ENCODE measurements at places on chromosomes 12 and 14. TPM values are rescaled to one million over a fixed set of nuclear protein-coding genes. Genes with fewer than 3 reads are reported as not detected.

GRCh38 chr12:110311903-110312302 is 30.9 kb downstream of the ATP2A2 start:
- no peaks in the 10 kb centered on the region for H3K4me1 ChIP-seq
- H3K27me3 ChIP-seq, result no peaks in the 10 kb centered on the region
- no peak overlapping the region for H3K4me3 ChIP-seq
- H3K27ac ChIP-seq, result no peak overlapping the region
- H3K36me3 ChIP-seq, result no peaks in the 10 kb centered on the region

- no peaks in the 10 kb centered on the region for H3K27me3 ChIP-seq
- no peaks in the 10 kb centered on the region for H3K36me3 ChIP-seq
- H3K27ac ChIP-seq, result no peak overlapping the region
- DNase-seq, result no peak
- H3K4me3 ChIP-seq, result no peak overlapping the region
These were observed 40.9 kb downstream of the PELI2 start for GRCh38 chr14:56159066-56159465.

- no peak overlapping the region for H3K27ac ChIP-seq
- H3K4me1 ChIP-seq, result no peaks in the 10 kb centered on the region
These were observed 33.7 kb downstream of the FLVCR2 start for GRCh38 chr14:75612157-75612556.

DNA sequence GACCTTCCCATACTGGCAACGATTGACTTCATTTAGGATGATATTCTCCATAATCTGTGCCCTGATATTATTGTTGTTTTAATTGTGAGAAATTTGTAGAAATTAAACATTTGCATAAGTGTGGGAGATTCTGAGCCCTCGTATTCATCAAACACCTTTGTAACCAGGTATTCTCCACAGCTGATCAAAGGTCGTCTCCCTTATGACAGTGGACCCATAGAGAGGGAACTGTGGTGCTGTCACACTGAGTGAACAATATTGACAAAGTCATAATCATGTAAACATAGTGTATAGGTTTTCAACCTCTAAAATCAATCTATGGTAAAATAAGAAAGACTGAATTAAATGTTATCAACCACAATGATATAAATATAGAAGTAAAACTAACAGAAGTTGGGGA is 14.9 kb upstream of the PLEKHG3 start:
- H3K27ac ChIP-seq, result no peak overlapping the region
- no peaks in the 10 kb centered on the region for H3K36me3 ChIP-seq
- H3K27me3 ChIP-seq, result no peaks in the 10 kb centered on the region
- no peak overlapping the region for H3K4me3 ChIP-seq
- DNase-seq, result no peak

DNA sequence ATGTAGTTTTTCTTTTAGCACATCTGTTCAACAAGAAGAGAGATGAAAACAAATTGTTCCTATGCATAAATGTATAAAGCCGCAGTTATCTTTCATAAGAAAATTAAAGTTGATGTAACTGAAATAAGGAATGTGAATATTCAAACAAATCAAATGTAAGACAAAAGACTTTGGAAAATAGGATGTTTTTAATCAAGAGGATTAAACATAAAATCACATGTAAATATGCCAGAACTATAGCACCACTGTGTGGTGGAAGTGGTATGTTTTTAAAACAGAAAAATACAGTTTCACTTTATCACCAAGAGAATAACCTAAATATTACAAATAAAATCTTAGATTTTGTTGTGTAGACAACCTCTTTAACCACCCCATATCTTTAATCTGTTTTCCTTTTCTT is 40.4 kb downstream of the CAPS2 start:
- no peak for DNase-seq
- no peak overlapping the region for H3K27ac ChIP-seq
- H3K4me3 ChIP-seq, result no peak overlapping the region
- H3K27me3 ChIP-seq, result no peaks in the 10 kb centered on the region
- H3K4me1 ChIP-seq, result no peaks in the 10 kb centered on the region
- no peaks in the 10 kb centered on the region for H3K36me3 ChIP-seq

- peaks cover 6% of the 10 kb centered on the region for H3K4me1 ChIP-seq
- H3K27ac ChIP-seq, result no peak overlapping the region
- no peak overlapping the region for H3K4me3 ChIP-seq
- H3K36me3 ChIP-seq, result no peaks in the 10 kb centered on the region
- DNase-seq, result no peak
- no peaks in the 10 kb centered on the region for H3K27me3 ChIP-seq
These were observed 88.1 kb downstream of the PAPOLA start for GRCh38 chr14:96590190-96590864.

TBX5 gene
- not detected for total RNA-seq

AKAP6 gene
- total RNA-seq, result 0.15 TPM

DNA sequence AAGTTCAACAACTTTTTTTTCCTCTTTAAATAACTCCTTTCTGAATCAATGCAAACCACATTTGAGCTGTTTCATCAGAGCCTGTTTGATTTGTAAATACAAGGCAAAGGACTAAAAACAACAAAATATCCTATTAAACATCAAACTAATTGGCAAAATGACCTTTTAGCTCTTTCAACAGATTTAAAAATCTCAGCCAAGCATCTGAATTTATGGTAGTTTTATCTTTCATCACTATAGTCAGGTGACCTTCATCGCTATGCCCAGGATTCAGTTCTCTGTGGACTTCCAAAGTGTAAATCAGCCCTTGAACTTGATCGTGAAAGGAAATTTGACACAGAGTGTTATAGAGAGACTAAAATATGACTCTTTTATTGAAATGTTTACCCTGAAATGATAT is 1554.5 kb upstream of the FLRT2 start:
- no peak overlapping the region for H3K27ac ChIP-seq
- H3K36me3 ChIP-seq, result no peaks in the 10 kb centered on the region
- DNase-seq, result no peak
- no peak overlapping the region for H3K4me3 ChIP-seq
- H3K4me1 ChIP-seq, result no peaks in the 10 kb centered on the region
- no peaks in the 10 kb centered on the region for H3K27me3 ChIP-seq

PCED1B gene
- total RNA-seq, result 94.3 TPM

GRCh38 chr14:96501217-96501739 is 904 bp upstream of the PAPOLA start:
- peak overlapping the region; percentile 87 for H3K4me3 ChIP-seq
- H3K4me1 ChIP-seq, result peaks cover 40% of the 10 kb centered on the region
- H3K27me3 ChIP-seq, result no peaks in the 10 kb centered on the region
- H3K27ac ChIP-seq, result peak overlapping the region; percentile 96
- H3K36me3 ChIP-seq, result no peaks in the 10 kb centered on the region

CLEC1B gene
- not detected for total RNA-seq

- no peaks in the 10 kb centered on the region for H3K36me3 ChIP-seq
- DNase-seq, result no peak
- no peak overlapping the region for H3K27ac ChIP-seq
- no peaks in the 10 kb centered on the region for H3K4me1 ChIP-seq
These were observed 124.5 kb upstream of the USP15 start for GRCh38 chr12:62135553-62136200.

ASPG gene
- not detected for total RNA-seq

SYNDIG1L gene
- total RNA-seq, result not detected

DNA sequence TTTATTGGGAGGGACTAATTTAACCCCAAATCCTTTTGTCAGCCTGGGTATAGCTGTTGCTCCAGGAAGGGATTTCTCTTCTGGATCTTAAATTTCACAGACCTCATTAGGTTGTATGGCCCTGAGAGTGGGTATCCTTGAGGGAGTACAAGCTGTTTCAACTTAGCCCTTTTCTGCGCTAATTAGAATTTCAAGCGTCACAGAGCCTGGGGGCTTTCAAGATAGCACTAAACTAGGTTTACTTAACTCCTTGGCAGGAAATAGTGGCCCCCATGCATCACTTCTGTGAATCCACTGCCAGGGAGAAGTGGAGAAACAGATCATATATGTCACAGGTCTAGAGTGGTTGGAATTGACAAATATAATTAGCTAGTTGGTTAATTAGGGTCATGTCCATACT is 5.9 kb upstream of the PDE1B start:
- H3K36me3 ChIP-seq, result peaks cover 18% of the 10 kb centered on the region
- H3K27me3 ChIP-seq, result no peaks in the 10 kb centered on the region
- no peak overlapping the region for H3K27ac ChIP-seq
- H3K4me1 ChIP-seq, result no peaks in the 10 kb centered on the region

DNA sequence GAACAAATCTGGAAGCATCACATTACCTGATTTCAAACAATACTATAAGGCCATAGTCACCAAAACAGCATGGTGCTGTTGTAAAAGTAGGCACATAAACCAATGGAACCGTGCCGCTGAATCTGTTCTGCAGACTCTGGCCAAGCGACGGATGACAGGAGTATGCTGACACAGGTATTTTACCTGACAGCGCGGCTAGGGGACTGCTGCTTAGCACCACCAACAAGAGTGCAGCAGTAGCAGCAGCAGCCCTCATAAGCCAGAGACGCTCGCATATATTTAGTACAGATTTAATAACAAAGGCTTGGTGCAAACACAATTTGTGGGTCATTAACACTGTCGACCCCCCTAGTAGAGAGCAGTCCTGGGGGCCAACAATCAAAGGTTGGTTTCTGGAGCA is 677.6 kb upstream of the LMO3 start:
- DNase-seq, result no peak
- H3K4me3 ChIP-seq, result no peak overlapping the region
- H3K27me3 ChIP-seq, result no peaks in the 10 kb centered on the region
- no peaks in the 10 kb centered on the region for H3K4me1 ChIP-seq

DNA sequence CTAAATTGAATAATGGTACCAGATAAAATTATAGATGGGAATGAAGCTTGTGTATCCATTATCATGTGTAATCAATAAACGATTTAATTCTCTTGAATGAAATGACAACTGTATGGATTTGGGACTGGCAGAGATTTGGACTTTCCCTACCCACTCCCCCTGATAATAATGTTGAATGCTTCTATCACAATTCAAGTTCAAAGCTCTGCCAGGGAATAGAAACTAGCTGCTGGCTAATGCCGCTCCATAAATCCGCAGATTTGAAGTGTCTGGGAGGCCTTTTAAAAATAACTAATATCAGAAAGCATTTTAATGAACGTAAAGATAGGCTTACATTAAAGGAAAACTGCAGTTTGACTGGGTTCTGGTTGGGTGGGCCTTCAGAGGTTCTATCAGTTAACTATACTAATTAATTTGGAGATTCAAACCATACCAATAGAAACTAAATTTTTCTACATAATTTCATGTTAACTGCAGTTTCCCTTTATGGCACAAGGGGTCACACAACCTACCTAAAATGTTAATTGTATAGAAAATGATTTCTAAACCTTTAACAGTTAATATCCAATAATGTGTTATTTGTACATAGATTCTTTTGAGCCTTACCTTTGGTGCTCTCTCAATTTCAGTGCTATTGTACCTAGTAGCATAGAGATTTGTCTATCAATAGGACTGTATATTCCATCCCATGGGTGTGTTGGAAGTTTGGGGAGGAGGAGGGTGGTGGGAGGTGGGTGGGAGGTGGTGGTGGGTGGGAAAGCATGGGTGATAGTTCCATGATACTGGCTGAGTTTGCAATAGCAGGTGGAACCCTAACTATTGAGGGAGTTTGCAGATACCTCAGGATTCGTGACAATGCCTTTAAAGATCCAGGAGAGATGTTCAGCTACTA is 4.9 kb downstream of the HNRNPA1 start:
- no peak overlapping the region for H3K4me3 ChIP-seq
- no peak for DNase-seq
- H3K4me1 ChIP-seq, result peaks cover 44% of the 10 kb centered on the region

GRCh38 chr12:29781705-29782266 is 2.0 kb downstream of the TMTC1 start:
- no peaks in the 10 kb centered on the region for H3K36me3 ChIP-seq
- no peaks in the 10 kb centered on the region for H3K4me1 ChIP-seq
- no peak for DNase-seq
- no peak overlapping the region for H3K27ac ChIP-seq
- no peak overlapping the region for H3K4me3 ChIP-seq

RNF31 gene
- total RNA-seq, result 96.7 TPM

DNA sequence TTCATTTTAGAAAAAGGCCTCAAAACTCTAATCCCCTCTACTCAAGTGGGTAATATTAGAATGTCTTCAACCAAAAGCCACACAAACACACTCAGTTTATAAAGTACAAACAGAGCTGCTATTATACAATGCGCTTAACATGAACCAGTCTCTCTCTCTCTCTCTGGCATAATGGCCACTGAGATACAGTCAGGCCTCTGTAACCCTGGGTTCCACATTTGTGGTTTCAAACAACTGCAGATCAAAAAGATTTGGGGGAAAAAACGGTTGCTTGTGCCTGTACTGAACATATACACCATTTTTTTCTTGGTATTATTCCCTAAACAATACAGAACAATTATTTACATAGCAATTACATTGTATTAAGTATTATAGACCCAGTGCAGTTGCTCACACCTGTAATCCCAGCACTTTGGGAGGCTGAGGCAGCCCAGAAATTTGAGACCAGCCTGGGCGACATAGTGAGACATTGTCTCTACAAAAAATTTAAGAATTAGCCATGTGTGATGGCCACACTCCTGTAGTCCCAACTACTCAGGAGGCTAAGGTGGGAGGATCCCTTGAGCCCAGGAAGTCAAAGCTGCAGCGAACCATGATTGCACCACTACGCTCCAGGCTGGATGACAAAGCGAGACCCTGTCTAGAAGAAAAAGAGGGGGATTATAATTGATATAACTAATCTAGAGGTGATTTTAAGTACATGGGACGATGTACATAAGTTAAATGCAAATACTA is 5.6 kb downstream of the SLC11A2 start:
- H3K4me1 ChIP-seq, result peaks cover 24% of the 10 kb centered on the region
- no peaks in the 10 kb centered on the region for H3K27me3 ChIP-seq
- no peaks in the 10 kb centered on the region for H3K36me3 ChIP-seq

DNA sequence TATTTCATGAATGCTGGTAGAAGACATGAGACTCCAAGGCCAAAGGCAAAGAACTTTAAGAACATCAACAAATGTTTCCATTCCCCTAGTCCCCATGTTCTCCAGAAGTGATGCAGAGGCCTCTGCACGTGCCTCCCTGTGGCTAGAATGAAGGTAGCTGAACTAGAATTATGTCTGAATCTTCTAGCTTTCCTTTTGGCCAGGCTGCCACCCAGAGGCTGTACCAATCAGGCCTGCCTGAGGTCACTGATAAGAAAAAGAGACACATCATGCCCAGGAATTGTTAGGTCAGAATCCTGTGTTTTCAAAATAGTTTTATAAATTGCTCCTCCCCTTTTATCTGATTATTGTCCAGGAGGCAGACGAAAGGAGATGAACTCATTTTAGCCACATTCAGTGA is 188.0 kb upstream of the SLC16A7 start:
- H3K4me3 ChIP-seq, result no peak overlapping the region
- H3K4me1 ChIP-seq, result no peaks in the 10 kb centered on the region
- H3K36me3 ChIP-seq, result no peaks in the 10 kb centered on the region
- no peak for DNase-seq
- H3K27ac ChIP-seq, result no peak overlapping the region
- no peaks in the 10 kb centered on the region for H3K27me3 ChIP-seq

ADSS1 gene
- total RNA-seq, result 4.6 TPM

DNA sequence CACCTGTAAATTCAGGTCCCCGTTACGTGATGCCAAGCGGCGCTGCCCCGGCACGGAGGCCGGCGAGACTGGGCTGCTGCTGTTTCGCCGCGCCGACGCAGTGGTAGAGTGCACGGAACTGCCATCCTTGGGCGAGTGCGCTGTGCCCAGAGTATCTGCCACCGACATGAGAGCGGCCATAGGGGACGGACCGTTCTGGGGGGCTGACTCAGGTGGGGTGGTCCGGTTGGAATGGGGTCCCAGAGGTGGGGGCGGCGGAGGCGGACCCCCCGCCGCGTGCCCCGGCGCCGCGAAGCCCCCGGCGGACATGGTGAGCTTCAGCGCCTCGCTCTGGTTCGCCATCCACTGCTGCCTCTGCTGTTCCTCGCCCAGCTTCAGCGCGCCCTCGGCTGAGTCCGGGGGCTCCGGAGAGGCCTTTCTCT is 2.8 kb downstream of the IRF2BPL start:
- no peaks in the 10 kb centered on the region for H3K27me3 ChIP-seq
- H3K36me3 ChIP-seq, result no peaks in the 10 kb centered on the region
- peaks cover 44% of the 10 kb centered on the region for H3K4me1 ChIP-seq
- no peak for DNase-seq
- no peak overlapping the region for H3K27ac ChIP-seq
- H3K4me3 ChIP-seq, result peak overlapping the region; percentile 24

SLC10A1 gene
- not detected for total RNA-seq

All from naive thymus-derived CD4-positive, alpha-beta T cell (primary cell).